ENCODE measurements at places on chromosomes 5 and 9.

GRCh38 chr5:91477408-91477807 is 94.3 kb upstream of the ARRDC3 start:
- DNase-seq, result no peak

- no peak for DNase-seq
Measured at GRCh38 chr5:23930985-23931384, 423.6 kb downstream of the PRDM9 start.

- DNase-seq, result no peak
Measured at GRCh38 chr9:115674091-115674490, 479.5 kb upstream of the PAPPA start.

GRCh38 chr5:155416765-155417164 is 403.2 kb downstream of the KIF4B start:
- DNase-seq, result no peak

DNA sequence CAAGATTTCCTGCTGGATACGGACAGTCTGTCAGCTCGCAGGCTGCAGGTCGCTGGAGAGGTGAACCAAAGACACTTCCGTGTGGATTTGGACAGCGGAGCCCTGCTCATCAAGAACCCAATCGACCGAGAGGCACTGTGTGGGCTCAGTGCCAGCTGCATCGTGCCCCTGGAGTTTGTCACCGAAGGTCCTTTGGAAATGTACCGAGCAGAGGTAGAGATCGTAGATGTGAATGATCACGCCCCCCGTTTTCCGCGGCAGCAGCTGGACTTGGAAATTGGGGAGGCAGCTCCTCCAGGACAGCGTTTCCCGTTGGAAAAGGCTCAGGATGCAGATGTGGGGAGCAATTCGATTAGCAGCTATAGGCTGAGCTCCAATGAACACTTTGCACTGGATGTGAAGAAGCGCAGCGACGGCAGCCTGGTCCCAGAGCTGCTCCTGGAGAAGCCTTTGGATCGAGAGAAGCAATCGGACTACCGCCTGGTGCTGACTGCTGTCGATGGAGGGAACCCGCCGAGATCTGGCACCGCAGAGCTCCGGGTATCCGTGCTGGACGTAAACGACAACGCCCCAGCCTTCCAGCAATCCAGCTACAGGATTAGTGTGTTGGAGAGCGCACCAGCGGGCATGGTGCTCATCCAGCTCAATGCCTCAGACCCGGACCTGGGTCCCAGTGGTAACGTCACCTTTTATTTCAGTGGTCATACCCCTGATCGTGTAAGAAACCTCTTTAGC is 658 bp downstream of the PCDHGC4 start:
- no peak for DNase-seq

- DNase-seq, result no peak
Measured at GRCh38 chr5:134245101-134245604, 19.3 kb upstream of the PPP2CA start.

DNA sequence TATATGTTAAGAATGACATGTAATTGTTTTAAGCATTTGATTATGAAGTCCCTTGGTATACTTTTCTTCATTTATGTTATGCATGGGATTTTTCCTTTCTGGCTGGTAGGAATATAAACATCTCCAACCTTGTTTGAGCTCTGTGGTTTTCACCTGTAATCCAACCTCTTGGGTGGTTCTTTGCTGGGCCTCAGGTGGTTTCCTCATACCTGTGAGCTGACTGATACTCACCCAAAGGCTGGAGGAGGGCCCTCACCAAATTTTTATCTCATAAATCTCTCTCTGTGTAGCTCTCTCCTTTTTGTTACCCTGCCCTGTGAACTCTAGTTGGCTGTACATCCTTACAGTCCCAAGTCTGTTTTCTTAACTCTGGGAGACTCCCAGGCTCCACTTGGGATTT is 39.8 kb upstream of the C6 start:
- DNase-seq, result no peak

DNA sequence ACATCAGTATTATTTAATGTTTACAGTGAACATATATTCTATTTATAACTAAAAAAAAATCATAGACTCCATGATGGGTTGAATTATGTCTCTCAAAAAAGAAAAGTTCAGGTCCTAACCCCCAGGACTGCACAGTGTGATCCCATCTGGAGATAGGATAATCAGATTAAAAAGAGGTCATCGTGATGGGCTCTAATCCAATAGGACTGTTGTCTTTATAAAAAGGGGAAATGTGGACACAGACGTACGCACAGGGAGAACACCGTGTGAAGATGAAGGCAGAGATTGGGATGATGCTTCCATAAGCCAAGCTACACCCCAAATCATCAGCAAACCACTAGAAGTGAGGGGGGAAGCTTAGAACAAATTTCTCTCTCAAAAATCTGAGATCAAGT is 221.4 kb downstream of the SNX18 start:
- DNase-seq, result no peak

GRCh38 chr5:119630752-119631440 is 1.5 kb downstream of the FAM170A start:
- no peak for DNase-seq

DNA sequence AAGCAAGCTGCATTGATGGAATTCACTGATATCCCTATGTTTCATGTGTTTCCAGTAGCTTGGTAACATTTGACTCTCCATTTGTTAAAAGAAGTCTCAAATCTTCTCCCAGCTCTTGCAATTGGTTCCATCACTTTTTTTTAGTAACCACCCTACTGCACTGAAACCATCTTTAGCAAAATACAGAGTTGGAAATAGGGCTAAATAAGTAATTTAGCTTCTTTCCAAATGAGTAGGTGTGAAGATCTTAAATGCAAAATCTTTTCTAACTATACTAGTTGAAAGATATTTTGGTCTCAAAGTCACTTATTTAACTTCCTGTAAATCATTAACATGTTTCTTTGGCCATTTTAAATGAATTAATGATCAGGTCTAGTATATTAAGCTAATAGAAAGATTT is 138.1 kb downstream of the DIRAS2 start:
- DNase-seq, result no peak

- DNase-seq, result peak; percentile 27
Measured at GRCh38 chr9:129885018-129885669, 49.9 kb downstream of the USP20 start.

- peak; percentile 24 for DNase-seq
Measured at GRCh38 chr9:136327304-136327974, at the start of gene GPSM1. GPSM1 (plus strand) TSS chr9:136327539; CDS start chr9:136327696, 157 bp downstream.

GRCh38 chr9:126734877-126735276 is 70.0 kb upstream of the ZBTB43 start:
- no peak for DNase-seq

DNA sequence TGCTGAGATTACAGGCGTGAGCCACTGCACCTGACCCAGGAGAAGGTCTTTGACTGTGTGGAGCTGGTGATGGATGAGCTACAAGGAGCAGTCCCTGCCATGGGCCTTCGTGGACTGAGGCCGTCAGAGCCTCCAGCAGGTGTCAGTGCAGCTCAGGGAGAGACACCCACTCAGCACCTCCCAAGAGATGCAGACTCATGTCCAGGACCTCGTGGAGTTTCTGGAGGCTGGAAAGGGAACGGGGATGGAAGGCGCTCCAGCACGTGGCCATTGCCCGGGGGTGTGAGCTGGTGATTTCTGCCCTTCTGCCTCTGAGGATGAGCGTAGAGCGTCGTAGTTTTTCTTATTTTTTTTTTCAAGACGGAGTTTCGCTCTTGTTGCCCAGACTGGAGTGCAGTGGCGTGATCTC is 9.5 kb downstream of the TOR4A start:
- DNase-seq, result no peak

DNA sequence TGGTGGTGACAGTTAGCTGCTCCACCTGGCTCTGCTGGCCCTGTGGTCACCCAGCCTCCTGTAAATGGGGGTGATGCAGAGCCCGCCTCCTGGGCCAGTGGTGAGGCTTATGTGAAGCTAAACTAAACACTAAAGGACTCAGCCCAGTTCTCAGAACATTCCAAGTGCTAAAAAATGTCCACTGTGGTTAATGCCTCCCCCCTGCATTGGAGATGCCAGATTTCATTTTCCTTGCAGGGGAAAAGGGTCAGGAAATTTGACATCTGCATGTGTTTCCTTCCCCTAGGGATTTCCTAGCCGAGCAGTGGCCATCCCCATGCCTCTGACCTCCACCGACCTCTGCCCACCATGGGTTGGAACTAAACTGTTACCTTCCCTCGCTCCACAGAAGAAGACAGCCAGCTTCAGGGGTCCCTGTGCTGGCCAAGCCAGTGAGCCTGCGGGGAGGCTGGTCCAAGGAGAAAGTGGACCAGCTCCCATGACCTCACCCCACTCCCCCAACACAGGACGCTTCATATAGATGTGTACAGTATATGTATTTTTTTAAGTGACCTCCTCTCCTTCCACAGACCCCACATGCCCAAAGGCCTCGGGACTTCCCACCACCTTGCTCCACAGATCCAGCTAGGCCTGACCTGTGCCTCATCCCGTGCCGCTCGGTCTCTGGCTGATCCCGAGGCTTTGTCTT is 13.0 kb downstream of the CD74 start:
- DNase-seq, result no peak

GRCh38 chr9:78351816-78352215 is 54.9 kb downstream of the PSAT1 start:
- no peak for DNase-seq

DNA sequence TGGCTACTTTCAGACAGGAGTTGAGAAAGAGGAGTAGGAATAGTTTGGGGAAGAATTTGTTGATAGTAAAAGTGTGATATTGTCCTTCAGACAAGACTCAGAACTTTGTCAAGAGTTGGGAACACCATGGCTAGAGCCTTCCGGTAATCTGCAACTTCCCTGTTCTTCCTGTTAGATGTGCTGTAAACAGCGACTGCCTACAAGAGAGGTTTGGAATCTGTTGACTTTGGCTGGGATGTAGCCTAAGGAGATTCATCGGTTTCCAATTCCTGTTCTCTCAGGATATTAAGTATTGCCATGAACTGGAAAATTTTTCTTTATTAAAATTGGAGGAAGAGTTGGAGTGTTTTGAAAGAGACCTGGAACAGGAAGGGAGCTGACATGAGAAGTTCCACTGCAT is 43.9 kb downstream of the ARHGAP26 start:
- no peak for DNase-seq
